ENCODE measurements at places on chromosomes 3 and 15. TPM values are rescaled to one million over a fixed set of nuclear protein-coding genes. Genes with fewer than 3 reads are reported as not detected.

The PEX5L gene
- total RNA-seq: not detected

The P2RY13 gene
- total RNA-seq: 14.9 TPM

The EPHB3 gene
- 1.6 TPM for total RNA-seq

The SUMF1 gene
- total RNA-seq: 31.7 TPM

The CHRFAM7A gene
- 5.1 TPM for total RNA-seq

The ZNF860 gene
- total RNA-seq: 0.52 TPM

The RETNLB gene
- not detected for total RNA-seq

The EFL1 gene
- total RNA-seq: 10.8 TPM

The HOMER2 gene
- total RNA-seq: 3.7 TPM

The AMOTL2 gene
- total RNA-seq: 0.10 TPM

The PODXL2 gene
- total RNA-seq: 1.9 TPM

The SLC12A1 gene
- not detected for total RNA-seq

Data from mononuclear cell (primary cell).